ENCODE measurements at places on chromosomes 16 and 17.

DNA sequence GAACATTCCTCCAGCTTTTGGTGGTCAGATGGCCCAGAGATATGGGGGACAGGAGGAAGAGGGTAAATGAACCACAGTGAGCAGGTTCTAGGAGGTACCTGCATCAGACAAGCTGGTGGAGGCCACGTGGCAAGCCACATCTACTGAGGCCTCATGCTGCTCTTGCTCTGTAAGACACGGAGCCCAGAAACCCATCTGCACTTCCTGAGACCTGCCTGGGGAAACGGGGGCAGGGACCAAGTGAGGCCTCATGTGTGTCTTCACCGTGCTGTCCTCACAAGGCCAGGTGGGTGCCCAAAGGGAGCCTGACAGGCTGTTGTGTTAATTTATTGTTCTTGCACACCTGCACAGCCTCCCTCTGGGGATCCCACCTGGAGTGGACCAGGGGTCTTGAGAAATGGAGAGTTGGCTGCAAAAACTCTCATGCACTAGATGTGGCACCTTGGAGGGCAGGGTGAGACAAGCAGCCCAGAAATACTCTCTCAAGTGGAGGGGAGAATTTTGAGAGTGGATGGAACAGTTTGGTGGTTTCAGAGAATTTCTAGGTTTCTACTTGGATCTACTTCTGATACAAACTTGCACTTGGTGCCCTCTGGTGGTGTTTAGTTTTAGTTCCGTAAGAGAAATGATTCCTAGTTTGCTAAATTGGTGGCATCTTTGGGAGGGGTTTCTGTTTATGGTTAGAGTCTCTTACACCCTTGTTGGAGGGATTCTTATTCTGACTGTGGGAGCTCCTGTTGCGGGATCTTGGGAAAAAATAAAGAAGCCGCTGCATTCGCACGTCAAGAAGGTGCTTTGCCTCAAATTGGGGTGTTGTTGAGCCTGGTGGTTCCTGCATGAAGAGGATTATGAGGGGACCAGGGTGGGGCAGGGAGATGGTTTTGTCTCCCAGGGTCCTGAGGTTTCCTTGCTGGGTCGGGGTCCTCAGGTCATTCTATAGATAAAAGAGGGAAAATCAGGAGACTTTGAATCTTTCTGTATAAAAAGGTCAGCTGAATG lies 47.5 kb downstream of the SLC6A2 start:
- no peak for DNase-seq

DNA sequence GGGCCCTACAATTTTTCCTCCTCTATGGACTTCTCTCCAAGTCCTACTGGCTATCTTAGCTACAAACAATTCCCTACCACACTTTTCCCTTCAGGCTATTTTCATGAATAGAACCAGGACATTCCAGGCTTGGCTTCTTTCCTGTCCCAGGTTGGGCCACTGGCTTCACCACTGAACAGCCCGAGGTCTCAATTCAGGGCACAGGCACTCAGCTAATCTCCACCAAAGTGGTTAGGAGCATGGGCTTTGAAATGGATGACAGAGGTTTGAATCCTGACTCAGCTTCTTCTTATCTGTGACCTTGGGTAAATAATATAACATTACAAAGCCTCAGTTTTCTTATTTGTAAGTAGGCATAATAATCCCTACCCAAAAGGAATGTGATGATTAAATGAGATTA lies 50.9 kb upstream of the ZNF629 start:
- DNase-seq, result no peak

DNA sequence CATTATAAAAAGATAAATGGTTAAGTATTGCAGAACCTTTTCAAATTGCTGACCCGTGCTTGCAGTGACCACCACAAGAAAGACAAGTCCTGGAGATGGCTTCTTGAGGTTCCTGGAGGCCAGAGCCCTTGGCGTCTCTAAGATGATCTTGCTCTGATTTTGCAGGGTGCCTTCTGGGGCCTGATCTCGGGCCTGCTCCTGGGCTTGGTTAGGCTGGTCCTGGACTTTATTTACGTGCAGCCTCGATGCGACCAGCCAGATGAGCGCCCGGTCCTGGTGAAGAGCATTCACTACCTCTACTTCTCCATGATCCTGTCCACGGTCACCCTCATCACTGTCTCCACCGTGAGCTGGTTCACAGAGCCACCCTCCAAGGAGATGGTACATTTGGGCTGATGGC lies 63.0 kb downstream of the SLC5A11 start:
- DNase-seq, result no peak

GRCh38 chr16:19005561-19006445 lies 22.1 kb downstream of the TMC7 start:
- peak; percentile 46 for DNase-seq

DNA sequence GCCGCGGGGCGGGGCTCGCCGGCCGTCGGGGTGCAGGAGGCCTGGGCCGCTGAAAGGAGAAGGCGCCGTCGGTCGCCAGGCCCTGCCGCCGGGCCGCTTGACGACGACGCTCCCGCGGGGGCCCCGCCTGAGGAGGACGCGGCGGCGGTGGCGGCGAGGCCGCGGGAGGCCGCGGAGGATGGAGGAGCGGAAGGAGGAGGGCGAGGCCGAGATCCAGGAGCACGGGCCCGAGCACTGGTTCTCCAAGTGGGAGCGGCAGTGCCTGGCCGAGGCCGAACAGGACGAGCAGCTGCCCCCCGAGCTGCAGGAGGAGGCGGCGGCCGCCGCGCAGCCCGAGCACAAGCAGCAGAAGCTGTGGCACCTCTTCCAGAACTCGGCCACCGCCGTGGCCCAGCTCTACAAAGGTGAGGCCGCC lies 430 bp downstream of the HAPSTR1 start:
- DNase-seq, result no peak

GRCh38 chr17:75194879-75195278 lies 10.6 kb upstream of the NUP85 start:
- DNase-seq, result no peak

GRCh38 chr16:61993108-61993507 lies 43.1 kb downstream of the CDH8 start:
- no peak for DNase-seq

DNA sequence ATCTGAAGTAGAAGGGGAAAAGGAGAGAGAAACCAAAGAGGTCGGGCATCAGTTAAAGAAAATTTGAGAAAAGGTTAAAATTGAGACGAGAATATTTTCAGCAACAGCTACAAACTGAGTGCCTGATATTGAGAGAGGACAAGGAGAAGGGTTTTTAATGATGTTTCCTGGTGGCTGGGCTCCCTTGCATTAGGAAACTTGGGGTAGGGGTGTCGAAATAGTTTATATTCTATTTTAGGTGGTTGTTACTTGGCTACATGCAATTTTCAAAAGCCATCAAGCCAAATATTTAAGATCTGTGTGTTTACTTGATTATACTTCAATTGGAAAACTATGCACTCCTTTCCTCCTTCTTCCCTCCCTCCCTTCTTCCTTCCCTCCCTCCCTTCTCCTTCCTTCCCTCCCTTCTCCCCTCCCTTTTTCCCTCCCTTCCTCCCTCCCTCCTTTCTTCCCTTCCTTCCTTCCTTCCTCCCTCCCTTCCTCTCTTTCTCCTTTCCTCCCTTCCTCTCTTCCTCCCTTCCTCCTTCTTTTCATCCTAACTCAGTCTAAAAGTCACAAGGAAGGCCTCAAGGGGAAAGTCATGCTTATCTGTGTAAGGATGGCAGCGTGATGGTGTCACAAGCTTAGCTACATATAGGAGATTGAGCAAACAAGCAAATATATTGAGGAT lies 1.8 kb upstream of the APOH start:
- no peak for DNase-seq

DNA sequence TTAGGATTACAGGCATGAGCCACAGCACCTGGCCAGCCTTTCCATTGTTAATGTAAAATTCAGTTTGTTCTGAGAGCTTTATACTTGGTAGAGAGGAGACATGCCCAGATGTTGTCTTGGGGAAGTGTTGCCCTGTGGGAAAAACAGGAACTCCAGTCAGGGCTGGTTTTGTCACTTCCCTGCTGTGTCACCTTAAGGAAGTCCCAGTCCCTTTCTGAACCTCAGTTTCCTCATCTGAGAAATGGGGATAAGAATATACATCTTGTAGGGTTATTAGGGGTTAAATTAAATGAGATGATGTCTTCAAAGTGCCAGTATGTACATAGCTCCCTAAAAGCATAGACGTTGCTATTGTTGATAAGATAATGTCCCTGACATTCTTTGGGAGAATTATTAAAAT lies 25.3 kb downstream of the CLEC16A start:
- DNase-seq, result no peak

- no peak for DNase-seq
Observed at GRCh38 chr16:85308611-85309540, 196.6 kb upstream of the CIBAR2 start.

DNA sequence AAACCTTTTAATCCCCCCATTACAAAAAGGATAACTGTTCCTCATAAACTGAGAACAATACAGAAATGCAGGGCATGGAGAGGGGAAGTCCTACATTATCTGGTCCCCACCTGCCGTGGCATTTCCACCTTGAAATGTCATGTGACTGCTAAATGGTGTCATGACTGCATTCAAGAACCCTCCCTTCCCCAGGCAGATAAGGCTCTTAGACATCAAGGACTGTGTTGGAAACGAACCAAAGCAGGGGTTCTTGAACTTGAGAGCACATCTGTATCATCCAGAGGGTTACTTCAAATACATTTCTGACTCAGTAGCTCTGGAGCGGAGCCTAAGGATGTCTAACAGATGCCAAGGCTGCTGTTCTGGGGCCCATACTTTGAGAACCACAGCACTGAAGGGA lies 18.4 kb downstream of the CMTM3 start:
- DNase-seq, result no peak

- DNase-seq, result no peak
Observed at GRCh38 chr16:50457423-50457822, 88.6 kb upstream of the BRD7 start.

- no peak for DNase-seq
Observed at GRCh38 chr16:55489119-55489955, 10.3 kb downstream of the MMP2 start.

GRCh38 chr17:12815642-12816141 lies 26.4 kb downstream of the ARHGAP44 start:
- DNase-seq, result no peak

GRCh38 chr16:57000271-57001025 lies 11.1 kb downstream of the NLRC5 start:
- DNase-seq, result no peak

- no peak for DNase-seq
Observed at GRCh38 chr17:72754513-72754912, 338.0 kb downstream of the SLC39A11 start.

DNA sequence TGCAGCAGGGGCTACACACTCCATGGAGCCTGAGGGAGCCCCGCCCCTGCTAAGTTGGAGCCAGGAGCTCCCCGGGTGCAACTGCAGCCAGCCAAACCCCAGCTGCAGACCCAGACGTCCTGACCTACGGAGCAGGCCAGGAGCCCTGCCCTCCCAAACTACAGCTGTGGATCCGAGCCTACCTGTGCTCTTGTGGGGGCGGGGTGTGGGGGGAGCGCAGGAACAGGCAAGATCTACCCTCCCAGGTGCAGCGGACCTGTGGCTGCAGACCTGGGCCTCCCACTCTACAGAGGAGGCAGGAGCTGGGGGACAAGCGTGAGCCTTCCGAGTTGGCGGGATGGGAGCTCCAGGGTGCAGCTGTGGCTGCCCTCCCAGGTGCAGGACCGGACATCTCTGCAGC lies 29.7 kb upstream of the MYLK3 start:
- DNase-seq, result no peak

- no peak for DNase-seq
Observed at GRCh38 chr17:44197980-44198720, 1.5 kb downstream of the ATXN7L3 start.

GRCh38 chr17:37359682-37360188 lies 16.1 kb upstream of the C17orf78 start:
- no peak for DNase-seq

GRCh38 chr17:45677770-45678169 lies 106.3 kb upstream of the CRHR1 start:
- no peak for DNase-seq

DNA sequence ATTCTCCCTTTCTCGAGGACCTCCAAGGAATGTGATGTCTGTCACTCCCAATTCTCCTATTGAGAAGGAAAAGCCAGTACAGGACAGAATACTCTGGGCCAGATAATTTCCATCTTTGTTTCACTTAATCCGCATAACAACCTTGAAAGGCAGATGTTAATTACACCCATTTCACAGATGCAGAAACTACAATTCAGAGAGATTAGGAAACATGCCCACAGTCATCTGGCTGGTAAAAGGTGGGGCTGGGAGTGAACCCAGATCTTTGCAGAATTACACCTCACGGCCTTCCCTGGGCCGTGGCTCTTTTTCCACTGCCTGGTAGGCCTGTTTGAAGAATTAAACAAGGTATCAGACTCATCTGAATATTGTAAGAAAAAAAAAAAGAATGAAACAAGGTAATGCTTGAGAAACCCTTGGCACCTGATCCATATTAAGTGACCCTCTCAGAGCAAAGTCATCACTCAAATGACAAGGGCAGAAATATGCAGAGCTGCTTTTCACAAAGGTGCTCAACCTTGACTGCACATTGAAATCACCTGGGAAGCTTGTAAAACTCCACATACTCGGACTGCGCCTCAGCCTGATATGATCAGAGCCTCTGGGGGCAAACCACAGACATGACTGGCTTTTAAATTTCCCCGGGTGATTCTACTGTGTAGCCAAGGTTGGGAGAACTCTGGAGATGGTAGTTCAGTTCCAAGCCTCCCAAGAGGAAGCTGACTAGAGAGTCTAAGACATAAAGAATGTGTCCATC lies 16.6 kb upstream of the G6PC1 start:
- no peak for DNase-seq

DNA sequence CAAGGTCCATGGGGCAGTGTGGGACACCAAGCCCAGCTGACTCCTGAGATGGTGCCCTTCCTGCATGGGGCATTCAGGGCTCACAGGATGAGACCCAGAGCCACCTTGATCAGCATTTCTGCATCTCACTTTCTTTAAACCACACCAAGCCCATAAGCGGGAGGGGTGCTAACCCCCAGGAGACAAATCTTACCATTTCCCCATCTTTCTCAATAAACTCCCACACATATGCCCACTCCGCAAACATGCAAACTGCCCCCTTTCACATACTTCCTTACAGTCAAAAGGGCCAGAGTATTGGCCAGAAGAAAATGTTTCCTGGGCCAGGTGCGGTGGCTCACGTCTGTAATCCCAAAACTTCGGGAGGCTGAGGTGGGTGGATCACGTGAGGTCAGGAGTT lies 3.7 kb upstream of the SLC39A11 start:
- DNase-seq, result no peak

- no peak for DNase-seq
Observed at GRCh38 chr16:52424591-52424990, 122.4 kb downstream of the TOX3 start.

- DNase-seq, result no peak
Observed at GRCh38 chr17:45221081-45222013, at the start of gene FMNL1. TSS of gene FMNL1 (plus strand) at chr17:45221885. CDS start at chr17:45222125, 240 bp downstream.

GRCh38 chr17:28133562-28133970 lies 91.1 kb downstream of the NLK start:
- no peak for DNase-seq
